Heart left ventricle (tissue), 16 donors: ENCODE measurements at places on chromosomes 1 and 21.

DNA sequence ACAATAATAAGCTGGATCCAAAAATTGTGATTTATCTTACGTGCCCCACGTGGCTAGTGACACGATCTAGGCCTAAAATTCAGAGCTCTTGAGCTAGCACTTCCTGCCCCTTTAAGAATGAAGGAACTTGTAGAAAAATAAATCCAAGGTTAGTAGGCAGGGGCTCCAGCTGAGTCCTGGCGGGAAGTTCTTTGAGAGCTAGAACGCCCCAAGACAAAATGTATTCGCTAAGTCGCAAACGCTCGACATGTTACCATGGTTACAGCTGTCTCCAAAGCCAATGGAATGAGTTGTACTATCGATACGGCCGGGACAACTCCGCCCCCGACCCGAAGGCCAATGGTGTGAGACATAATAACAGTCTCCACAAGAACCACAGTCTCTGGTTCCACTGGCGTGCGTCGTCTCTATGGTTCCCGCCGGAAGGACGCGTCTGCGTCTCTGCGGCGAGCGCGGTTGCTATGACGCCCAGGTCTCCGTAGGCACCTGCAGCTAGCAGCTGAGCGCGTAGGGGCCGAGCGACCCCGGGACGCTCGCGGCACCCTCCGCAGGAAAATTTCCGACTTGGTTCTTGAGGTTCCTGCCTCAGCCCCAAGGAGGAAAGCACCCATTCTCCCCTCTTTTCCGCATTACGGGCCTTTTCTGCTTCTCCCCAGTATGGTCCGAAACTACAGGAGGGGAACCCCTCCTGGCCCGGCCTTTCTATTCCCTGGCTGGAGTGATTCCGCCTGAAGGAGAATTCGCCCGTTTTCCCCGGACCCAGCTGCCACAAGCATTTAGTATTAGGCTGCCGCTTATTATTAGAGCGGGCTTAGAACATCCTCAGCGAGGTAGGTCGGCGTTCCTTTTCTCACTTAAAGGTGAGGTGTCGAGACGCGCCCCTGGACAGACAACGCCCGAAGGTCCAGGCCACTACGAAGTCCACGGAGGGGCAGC is at the start of gene CCDC30:
CCDC30 (plus strand) TSS at position 459 of the 936 bp plus-strand sequence. CDS start 17,266 bp downstream, outside the sequence.
- peak; percentile 94 for DNase-seq

GRCh38 chr21:29074007-29074376 is 544 bp upstream of the CCT8 start:
- no peak for DNase-seq

DNA sequence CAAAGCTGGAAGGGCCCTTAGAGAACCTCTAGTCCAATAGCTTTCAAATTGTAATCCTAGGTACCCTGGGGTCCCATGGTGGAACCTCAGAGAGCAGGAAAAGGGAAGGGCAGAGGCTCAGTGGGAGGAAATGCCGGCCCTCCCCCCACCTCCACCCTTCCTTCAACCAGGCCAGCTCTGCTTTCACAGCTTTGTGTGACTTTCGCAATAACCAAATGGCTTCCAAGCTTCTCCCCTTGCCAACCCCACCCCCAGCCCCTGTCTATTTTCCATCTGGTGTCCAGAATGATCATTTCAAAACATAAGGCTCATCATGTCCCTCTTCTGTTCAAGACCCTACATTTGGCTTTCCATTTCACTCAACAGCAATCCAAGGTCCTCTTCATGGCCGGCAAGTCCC is 74.4 kb downstream of the CD58 start:
- peak; percentile 69 for DNase-seq

GRCh38 chr1:4801192-4801924 is 146.9 kb downstream of the AJAP1 start:
- peak; percentile 84 for DNase-seq

GRCh38 chr21:41958886-41959563 is 5.2 kb upstream of the C2CD2 start:
- no peak for DNase-seq

DNA sequence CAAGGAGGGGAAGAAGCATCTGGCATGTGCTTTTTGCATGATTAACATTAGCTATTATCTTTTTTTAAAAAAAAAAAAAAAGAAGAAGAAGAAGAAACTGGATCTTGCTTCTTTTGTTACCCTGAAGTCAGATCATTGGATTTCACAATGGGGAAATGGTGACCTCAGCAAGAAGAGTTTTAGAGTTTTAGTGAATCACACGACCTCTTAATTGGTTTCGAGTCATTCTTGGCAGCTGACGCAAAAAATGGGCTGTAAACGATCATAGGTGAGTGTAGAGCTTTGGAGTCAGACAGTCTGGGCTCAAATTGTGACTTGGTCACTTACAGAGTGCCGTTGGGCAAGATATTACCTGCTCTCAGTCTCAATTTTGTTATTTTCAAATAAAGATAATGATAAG is 33.3 kb upstream of the PGBD5 start:
- DNase-seq: no peak

GRCh38 chr1:105641407-105641806 is 1415.1 kb upstream of the PRMT6 start:
- DNase-seq: no peak

- no peak for DNase-seq
These were observed 1388.8 kb downstream of the AMY1C start for GRCh38 chr1:105138458-105138893.

- DNase-seq: no peak
These were observed 35.3 kb downstream of the DTL start for GRCh38 chr1:212070720-212071302.

GRCh38 chr1:158177700-158178450 is 2.8 kb upstream of the CD1D start:
- DNase-seq: peak; percentile 97

GRCh38 chr1:37149296-37149695 is 115.0 kb upstream of the GRIK3 start:
- no peak for DNase-seq

DNA sequence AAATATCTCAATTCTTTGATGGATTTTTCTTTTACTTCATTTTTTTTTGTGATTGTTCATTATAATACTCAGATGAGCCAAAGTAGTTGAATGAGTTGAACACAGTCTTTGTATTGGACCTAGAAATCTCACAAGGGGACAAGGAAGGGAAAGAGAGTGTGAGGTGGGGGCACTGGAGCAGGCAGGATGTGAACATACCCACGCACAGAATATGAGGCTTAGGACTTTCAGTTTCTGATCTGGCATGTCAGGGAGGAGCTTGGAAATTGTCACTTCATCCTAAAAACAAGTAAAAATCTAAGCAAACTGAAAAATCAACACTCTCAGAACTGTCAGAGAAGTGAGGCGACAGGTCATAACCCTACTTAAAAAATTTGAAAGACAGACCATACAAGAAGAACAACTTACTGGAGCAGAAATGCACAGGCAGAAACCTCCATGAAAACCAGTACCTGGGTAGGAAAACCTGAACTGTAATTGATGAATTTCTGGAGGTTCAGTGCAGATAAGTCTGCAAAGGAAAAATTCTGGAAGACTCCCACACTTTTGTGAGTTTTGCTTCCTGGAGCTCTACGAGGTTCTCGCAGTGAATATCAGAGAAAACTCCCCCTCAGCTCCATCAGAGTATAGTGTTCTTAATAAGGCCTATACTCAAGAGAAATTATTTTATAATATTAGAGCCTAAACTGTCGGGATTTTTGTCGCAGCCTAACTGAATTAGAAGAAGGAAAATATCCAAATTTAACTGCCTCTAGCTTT is 3.6 kb upstream of the PTGS2 start:
- no peak for DNase-seq

DNA sequence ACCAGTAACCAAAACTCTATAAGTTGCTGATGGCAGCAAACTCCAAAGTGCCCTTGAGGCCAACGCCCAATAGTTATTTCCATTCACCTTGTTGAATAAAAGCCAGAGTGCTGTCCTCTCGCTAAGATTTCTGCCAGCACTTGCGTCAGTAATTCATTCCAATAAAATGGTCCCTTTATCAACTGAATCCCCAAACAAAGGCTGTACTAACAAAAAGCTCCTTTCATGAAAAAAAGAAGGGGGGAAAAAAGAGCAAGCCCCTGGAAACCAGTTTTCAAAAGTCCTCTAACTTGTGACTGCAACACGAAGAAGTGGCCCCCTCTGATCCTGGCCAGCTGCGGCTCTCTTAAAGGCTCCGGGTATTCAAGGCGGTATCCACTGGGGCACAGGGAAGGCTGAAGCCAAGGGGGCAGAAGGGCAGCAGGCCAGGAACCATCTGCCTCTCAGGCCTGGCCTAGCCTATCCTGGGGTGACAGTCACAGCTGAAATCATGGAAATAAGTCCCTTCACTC is 55.8 kb upstream of the ZNF326 start:
- no peak for DNase-seq

- DNase-seq: no peak
These were observed 11.5 kb downstream of the RIMS3 start for GRCh38 chr1:40653851-40654537.

DNA sequence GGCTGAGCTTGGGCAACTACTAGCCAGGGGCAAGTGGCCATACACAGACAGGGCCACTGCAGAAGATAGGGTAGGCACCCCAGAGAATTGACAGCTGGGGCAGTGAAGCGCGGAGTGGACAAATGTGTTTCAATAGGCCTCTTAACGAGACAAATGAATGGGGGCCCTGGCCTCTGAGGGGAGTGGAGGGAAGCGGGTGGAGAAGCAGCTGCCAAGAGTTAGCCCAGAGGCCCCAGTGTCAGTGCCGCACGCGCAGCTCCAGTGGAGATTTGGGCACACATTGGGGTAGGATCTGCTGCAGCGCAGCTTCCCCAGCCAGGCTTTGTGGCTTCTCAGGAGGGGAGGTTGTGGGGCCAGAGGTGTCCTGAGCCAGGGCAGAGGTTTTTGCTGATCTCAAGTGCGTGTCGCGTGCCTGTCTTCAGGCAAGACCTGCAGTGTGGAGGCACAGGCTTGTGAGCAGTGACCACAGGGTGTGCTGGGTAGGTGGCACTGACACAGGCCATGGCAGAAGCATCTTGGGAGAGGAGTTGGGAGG is 16.9 kb downstream of the PTPRF start:
- DNase-seq: no peak

GRCh38 chr1:87976316-87976715 is 647.6 kb downstream of the LMO4 start:
- DNase-seq: no peak

DNA sequence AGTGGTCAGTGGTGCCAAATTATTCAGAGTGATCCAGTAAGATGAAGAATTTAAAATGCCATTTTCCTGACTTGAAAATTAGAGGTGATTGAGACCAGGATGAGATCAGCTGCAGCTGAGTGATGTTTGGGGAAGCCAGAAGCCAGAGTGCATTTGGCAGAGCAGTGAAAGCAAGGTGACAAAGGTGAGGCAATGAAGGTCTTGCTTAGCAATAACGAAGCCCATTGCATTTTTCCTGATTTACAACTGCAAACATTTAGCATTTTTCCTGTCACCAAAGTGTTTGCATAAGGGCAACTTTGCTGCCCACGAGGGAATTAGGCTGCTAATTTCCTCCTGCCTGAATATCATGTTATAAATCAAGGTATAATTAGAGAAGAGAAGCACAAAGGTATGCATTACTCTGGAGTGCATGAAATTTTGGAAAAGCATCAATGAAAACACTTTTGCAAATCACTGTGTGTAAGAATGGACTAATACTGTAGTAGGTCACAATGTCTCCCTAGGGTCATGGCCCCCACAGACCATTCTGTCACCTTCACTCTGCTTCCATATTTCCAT is 188.2 kb upstream of the LYPLAL1 start:
- DNase-seq: no peak

DNA sequence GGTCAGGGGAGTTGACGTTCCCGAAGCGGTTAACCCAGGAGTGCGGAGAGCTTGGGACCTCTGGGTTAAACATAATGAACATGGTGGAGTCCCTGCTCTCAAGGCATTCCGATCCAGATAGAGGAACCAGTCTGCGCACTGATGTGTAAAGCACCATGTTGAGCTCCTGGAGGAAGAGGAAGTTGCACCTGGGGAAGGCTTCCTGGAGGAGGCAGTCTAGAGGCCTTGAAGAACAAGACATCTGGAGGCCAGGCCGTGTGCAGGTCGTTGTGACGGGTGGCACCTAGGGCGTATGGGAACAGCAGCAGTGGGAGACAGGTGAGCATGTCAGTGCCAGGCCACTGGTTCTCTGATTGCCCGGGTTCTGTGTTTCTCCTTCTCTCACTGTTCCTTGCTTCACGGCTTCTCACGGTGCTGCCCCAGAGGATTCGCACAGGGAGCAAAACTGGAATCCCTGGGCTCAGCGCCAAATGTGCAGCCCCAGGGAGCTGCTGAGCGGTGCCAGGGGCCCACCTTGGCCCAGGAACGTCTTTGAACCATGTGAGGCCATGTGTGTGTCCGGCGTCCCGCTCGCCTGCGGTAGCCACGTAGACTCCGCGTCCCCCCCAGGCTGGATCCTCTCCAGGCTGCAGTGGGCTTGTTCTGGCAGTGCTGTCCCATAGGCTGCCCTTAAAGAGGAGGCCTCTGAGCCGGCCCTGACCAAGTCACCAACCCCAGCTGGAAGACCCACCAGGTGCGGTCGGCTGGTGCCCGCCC is 122.9 kb upstream of the GALNT2 start:
- no peak for DNase-seq

GRCh38 chr1:22075718-22076117 is 23.2 kb downstream of the CDC42 start:
- DNase-seq: no peak

GRCh38 chr21:38712071-38712470 is 93.7 kb upstream of the ETS2 start:
- DNase-seq: peak; percentile 40

DNA sequence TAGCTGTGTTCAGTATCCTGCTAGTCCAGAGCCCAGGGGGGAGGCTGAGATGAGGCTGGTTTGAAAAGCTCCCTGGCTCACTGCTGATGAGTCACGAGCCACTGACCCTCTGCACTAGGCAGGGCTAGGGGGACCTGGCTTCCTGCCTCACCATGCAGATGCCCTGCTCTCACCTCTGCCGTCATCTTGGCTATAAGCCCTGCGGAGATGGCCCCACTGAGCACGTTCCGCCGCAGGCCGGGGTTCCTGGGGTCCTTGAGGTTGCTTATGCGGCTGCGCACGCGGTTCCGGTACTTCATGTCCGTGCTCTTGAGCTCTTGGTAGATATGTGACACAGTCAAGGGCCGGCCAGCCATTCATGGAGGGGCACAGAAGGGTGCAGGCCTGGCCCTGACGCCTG is 24.1 kb upstream of the ZNF436 start:
- peak; percentile 86 for DNase-seq

DNA sequence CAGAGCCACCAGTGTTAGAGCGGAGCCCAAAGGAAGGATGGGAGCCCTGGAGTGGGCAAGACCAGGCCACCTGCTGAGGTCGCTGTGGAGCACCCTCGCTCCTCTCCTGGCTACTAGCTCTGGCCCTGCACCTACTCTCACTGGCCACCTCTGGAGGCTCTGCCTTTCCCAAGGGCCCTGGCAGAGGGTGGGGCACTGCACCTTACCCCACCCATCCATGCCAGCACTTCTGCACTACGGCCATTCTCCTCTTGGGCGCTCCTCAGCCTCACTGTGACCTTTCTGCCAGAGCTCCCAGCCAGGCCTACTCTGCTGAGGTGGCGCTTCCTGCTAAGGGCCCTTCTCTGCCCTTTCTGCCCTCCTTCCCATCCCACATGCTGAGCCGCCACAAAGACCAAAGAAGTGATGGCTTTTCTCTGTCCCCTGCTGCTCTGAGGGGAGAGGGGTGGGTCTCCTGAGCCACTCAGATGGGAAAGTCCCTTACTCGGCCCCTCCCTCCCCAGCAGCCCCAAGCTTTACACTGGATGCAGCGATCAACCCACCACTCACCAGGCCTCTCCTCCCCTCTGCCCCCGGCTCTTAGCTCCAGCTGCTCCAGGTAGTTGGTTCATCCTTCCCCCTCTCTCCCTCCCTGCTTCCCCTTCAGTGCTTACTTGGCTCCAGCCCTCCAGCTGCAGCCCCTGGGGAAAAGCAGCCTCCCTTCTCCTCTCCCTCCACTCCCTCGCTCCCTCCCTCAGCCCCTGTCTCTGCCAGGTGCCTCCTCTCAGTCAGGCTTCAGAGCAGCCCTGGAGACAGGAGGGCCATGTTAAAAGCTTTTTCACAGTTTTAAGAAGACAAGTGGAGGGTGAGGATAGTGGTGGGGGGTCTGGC is 14.8 kb upstream of the TMEM222 start:
- no peak for DNase-seq
